WTC11 (cell line): ENCODE measurements at places on chromosomes 2 and 18.

DNA sequence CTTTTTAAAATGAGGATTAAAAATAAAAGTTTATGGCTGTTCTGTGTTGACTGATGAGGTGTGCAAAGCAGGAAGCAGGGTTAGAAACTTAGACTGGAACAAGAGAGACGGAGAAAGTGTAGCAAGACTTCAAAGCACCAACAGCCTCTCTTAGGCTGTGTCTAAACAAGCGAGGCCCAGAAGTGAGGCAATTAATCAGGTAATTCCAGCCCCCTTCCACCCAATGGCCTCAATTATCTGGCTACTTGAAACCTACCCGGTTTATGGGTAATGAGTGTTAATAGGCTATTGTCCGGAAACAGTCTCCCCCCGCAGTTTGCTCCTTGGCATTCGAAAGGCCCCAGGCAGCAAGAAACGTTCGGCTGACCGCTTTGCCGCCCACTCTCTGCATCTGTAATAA is 171.7 kb upstream of the MYCN start:
- DNase-seq = no peak

- DNase-seq = no peak
Observed at GRCh38 chr2:4882421-4882820, 809.8 kb upstream of the SOX11 start.

- no peak for DNase-seq
Observed at GRCh38 chr2:32136097-32136496, 29.6 kb upstream of the SLC30A6 start.

DNA sequence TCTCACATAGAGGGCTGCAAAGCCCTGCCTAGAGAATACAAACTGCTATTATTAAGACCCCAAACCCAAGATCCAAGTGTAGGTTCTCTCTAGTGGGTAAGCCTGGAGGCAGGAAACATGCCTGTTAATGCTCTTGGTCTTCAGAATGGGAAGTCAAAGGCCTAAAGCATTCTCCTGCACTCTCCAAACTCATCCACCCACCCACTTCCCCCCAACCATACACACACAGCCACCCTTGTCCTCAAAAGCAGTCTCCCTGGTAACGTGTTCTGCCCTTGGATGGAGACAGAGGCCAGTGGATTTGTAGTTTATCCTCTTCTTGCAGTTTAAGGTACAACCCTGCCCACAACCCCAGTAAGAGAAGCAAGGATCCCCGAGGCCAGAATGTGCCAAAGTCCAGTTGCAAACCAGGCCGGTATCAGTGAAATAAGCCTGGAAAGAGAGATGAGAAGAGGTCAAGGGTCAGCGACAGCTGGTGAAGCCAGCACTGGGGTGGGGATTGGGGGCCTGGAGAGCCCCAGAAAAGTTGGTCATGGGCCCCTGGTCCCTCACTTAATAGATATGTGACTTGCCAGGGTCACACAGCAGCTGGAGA is 23.0 kb downstream of the TMEM247 start:
- no peak for DNase-seq

DNA sequence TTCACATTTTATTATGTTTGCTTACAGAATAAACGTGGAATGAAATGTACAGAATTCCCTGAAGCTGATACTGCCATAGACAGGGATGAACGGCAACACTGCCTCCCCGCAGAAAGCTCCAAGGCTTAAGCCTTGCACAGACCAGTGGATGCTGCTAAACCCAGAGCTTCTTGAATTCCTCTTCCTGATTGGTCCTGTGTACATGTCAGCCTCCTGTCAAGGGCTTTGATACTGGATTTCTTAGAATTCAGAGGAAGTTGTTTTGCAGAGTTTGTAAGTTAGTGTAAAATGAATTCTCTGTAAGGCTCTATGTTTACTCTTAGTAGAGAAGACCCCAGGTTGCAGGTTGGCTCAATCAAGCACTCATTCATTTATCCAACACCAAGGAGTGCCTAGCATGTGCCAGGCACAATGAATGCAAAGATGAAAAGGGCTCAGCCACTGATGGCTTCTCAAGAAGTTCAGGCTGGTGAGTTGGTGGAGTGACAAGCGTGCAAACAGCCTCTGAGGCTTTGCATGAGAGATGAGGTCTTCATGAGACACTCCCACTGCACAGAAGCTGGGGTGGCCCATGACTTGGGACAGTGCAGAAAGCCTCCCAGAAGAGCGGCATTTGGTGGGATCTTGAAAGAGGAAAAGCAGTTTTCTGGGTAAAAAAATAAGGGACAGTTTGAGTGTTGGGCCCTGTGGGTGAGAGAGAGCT is 50.4 kb downstream of the ACKR3 start:
- no peak for DNase-seq

DNA sequence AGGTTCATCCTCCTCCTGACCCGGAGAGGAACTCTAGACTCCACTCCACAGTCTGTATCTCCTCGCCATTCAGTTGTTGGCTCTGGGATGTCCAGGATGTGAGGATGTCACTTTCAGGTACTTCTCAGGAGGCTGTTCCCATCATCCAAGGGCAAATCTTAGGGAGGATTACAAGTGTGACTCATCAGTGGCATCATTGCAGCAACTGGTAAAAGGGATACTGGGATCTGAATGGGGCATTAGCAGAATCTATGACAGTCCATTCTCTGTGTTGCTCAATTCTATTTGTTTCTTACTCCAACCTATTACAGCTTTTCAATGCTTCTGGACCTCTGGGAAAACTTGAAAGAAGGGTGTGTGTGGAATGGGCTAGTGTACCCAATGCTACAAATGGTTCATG is 81.5 kb upstream of the FN1 start:
- DNase-seq = no peak
